ENCODE measurements at places on chromosomes 3 and 15.
A peak's percentile ranks its signal among the peaks of the same experiment; 100 is the strongest.

DNA sequence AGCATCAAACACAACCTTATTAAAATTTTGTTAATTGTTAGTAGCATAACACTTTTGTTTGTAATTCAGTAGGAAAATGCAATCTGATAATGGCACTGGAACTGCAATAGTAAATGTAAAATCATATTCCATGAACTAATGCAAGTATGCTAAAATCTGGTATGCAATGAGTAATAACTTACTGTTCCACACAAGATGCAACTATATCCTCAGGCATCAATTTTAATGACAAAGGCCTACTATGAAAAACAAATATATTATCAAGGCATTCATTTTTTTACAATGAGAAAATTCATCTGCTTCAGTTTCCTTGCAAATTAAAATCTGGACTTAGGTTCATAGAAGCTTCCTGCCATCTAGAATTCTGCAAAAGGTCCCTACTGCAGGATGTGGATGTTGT lies 1.4 kb upstream of the NSMCE3 start:
- no peak for DNase-seq

- DNase-seq, result peak; percentile 43
Measured at GRCh38 chr3:52299879-52300611, 12.4 kb downstream of the GLYCTK start.

- DNase-seq, result no peak
Measured at GRCh38 chr3:37132334-37132733, 42.0 kb downstream of the LRRFIP2 start.

- no peak for DNase-seq
Measured at GRCh38 chr3:23876923-23877322, 39.9 kb downstream of the NKIRAS1 start.

GRCh38 chr3:160112481-160112880 lies 112.7 kb upstream of the C3orf80 start:
- no peak for DNase-seq

- DNase-seq, result no peak
Measured at GRCh38 chr3:66719796-66720356, 219.1 kb upstream of the LRIG1 start.

DNA sequence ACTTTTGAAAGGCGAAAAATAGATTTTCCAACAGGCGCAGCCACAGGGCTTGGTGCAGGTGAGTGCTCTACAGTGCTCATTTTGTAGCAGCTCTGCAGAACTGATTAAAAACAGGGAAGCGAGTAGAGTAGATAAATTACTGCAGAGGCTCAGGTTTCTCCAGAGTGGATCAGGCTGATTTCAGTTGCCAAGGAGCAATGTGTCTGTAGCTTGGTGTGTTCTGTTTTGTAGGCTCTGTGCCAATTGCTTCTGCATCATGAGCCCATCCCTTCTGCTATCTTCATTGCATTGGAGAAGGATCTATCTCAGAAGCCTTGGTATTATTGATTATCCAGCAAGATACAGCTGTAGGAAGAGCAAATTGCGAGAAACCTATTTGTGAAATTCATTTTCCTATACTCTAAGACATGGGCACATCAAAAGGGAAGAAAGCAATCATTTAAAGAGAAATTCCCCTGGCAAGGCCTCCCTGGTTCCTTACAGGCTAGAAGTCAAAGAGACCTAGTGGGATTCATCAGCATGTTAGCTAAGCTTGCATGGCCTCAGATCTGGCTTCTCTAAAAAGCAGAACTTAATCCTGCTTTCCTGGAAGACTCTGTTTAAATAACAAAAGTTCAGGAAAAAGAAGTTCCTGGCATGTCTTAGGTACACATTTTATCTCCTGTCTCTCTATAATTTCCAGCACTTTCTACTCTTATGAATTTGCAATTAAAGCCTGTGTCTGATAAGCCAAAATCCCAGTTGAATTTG lies 432.4 kb upstream of the ATP10A start:
- peak; percentile 21 for DNase-seq

- no peak for DNase-seq
Measured at GRCh38 chr3:156762631-156763185, 63.4 kb upstream of the LEKR1 start.

DNA sequence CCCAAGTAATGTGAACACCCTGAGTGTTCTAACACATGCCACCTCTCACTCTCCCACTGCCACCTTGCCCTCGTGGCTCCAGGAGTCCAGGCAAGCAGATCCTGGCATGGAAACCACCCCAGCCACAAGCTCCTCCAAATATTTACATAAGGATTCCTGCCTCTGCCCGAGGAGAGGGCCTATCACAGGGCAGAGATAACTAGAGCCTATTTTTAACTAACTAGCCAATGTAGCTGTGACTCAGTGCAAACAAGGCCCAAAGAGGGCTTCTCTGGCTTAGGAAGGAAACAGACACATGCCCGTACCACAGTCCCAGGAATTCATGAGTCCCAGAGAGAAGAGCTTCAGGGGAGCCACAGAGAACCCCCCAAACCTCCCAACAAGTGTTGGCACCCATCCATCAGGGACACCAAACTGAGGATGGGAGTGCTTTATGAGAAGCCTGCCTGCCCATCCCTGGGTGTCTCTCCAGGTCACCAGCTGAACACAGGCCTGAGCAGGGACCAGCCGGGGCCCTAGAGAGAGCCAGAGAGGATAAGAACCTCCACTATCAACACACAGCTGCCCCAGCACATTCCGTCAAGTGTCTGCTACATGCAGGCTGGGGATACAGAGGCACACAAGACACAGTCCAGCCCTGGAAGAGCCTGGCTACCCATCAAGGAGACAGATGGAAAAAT lies 9.2 kb downstream of the FYCO1 start:
- peak; percentile 9 for DNase-seq

DNA sequence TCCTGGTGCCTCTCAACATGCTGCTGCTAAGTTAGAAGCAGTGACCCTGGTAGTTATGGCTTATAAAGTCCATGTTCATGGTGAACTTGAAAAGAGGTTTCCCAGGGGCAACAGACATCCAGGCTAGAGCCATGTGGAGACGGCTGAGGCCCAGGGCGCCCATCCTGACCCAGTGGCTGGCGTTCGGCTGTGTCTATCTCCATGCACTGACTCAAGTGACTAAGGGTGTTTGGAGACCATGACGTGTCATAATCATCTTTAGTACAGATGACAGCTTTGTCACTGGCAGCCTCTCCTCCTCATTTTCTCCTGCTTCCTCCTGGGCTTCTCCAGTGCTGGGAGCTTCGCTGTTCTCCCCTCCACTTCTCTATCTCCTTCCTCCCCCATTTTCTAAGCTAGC lies 287.4 kb upstream of the LYSMD4 start:
- DNase-seq, result no peak

DNA sequence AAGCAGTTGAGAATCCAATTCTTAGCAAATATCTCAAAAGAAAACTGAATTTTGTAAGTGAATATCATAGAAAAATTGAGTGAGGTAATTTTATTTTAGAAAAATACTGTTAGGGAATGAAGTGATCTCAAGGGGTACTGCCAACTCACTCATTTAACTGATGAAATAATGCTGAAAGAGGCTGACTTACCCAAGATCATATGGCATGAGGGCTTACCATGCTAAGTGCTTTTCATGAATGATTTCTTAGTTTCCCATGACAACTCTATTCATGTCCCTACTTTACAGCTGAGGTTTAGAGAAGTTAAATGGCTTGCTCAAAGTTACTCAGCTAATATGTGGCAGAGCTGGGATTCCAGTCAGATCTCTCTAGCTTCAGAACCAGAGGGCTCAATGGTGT lies 30.6 kb downstream of the CCDC14 start:
- no peak for DNase-seq

- no peak for DNase-seq
Measured at GRCh38 chr3:46925585-46925934, 48.0 kb downstream of the PTH1R start.

DNA sequence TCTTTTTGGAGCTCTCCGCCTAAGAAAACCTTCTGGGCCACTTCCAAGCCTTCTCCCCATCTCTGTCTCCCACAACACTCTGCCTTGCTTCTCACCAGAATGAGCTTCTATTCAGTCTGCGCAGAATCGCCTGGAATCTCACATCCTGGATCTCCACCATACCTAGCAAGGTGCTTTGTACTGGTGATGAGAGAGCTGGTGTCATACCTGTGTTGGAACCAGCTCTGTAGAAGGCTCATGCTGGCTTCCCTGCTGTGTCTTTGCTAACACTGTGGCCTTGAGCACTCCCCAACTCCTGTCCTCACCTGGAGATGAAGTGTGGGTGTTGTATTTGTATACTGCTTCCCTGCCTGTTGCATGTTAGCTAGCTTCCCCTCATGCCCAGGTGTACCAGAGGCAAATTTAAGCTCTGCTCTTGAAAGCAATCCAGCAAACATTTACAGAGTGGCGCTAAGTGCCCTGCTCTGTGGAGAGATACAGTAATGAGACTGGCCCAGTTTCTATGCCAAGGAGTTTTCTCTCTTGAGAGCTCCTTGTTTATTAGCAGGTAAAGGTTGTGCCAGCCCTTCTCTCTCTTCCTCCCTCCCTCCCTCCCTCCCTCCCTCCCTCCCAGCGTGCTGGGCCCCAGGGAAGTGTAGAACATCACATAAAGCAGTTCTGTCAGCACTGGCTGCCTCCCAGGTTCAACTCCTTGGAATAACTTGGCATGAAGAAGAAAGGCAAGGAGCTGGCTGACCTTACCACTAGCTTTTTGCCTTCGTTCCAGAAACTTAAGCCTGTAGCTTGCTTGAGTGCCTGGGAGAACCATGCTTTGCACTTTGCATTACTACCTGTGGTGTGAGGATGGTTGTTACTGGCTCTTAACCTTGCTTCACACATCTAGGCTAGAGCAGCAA lies 54.9 kb downstream of the TRIM71 start:
- DNase-seq, result no peak

GRCh38 chr15:89137926-89138325 lies 49.7 kb downstream of the ABHD2 start:
- no peak for DNase-seq

DNA sequence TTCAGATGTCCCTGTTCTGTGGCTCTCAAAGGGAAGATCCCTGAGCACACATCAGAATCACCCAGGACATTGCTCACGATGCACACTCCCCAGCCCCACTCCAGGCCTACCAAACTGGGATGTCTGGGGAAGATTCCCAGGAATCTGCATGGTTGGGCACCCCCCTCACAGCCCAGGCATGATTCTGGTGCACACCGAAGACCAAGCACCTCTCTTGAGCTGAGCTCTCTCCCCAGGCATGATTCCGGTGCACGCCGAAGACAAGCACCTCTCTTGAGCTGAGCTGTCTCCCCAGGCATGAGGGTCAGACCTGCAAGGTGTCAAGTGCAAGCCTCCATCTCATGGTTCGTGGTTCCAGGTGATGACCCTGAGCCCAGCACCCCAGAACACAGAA lies 112.2 kb upstream of the MEF2A start:
- DNase-seq, result no peak

GRCh38 chr15:61173899-61174689 lies 55.0 kb downstream of the RORA start:
- DNase-seq, result no peak

DNA sequence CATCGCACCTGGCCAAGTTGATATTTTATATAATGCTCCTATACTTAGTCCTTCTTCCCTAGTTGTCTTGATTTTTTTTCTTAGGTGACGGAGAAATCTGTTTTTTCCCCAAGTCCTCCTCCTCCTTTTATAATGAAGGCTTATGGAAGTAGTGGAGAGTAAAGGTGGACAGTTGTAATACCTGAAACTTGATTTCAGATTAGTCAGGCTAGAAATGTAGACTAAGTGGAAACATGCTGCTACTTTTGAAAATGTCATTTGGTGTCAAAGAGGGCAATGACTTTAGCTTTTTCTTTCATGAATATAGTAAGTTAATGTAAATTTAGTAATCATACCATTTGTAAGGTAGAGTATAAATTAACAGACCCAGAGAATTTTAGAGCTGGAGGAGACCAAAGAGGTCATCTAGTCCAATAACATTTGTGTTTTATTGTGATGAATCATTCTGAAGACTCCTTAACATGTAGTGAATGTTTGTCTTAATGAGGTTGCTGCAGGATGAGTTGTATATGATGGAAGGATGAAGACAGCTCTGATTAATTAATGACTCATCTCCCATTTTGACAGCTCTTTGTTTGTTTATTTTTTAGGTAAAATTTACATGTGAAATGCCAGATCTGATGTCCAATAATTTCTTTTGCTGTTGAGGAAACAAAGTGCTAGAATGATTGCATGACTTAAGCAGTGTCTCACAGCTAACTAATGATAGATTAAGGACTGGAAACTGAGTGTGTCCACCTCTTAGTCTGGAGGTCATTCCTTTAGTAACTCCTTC lies 8.7 kb downstream of the CTDSPL2 start:
- DNase-seq, result no peak

DNA sequence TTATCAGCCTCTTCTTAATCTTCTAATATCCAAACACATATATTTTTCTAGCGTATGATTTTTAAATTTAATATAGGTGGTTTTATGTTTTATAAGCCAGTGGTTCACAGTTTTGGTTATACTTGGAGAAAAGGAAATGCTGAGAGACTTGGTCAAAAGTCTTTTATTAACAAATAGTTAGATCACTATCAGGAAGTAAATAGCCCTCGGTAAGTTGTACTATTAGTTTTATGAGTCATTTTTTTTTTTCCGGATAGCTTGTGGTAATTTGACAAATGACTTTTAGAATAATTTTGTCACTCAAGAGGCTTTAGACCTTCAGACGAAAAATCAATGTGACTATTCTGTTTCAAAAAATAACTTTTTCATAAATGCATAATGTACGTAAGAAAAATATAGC lies 232.2 kb upstream of the ROBO1 start:
- DNase-seq, result no peak

GRCh38 chr3:184540777-184541681 lies 20.6 kb upstream of the EPHB3 start:
- DNase-seq, result peak; percentile 94

DNA sequence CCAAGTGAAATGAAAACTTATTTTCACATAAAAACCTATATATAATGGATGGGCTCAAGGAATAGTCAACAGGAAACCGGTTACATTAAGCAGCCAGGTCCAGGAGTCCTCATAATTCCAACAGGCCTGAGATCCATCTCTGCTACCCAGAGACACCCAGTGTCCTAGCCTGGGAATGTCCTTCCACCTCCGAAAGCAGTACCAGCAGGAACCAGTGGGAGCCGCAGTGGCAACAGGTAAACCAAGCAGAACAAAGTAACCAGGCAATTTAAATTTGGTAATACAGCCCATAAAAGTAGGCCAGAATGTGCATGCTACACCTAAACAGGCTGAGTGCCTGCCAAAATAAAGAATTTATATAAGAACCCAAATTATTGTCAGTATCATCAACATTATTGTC lies 195.6 kb downstream of the ZBBX start:
- no peak for DNase-seq

- DNase-seq, result no peak
Measured at GRCh38 chr3:19595884-19596283, 338.1 kb downstream of the EFHB start.

DNA sequence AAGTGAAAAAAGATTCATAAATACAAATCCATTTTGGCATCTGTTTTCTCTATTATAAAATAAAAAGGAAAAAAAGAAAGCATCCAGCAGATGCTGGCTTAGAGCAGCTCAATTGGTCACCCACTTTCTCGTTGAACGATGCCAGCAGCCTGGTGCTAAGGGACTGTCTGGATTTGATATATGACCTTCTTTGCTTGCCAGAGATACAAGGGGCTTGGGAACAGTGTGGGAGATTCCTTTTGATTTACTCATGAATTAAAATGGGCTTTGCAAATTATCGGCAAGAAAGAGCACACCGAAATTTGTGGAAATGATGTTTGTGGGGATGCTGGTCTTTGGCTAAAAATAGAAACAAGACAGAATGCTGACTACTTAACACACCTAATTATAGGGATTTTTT lies 210.3 kb upstream of the STT3B start:
- DNase-seq, result no peak
